ENCODE measurements at places on chromosomes 3 and 15.

DNA sequence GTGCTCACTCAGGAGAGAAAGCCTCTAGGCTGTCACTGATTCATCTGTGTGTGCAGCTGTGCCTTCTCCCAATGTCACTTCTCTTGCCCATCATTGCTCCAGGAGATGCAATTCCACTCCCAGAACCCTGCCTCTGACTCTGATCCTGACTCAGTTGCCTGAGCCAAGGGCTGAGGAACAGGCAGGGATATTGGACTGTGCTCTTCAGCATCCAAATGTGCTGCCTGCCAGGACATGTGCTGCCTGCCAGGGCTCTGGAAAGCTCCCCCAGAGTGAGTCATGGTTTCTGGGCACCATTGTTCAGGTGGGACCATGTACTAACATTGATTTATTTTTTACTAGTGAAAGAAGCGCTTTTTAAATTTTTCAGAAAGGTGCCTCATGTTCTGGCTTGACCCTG lies 71.0 kb downstream of the TRIM42 start:
- no peak for DNase-seq

GRCh38 chr3:73294537-73294936 lies 233.1 kb downstream of the EBLN2 start:
- DNase-seq, result no peak

DNA sequence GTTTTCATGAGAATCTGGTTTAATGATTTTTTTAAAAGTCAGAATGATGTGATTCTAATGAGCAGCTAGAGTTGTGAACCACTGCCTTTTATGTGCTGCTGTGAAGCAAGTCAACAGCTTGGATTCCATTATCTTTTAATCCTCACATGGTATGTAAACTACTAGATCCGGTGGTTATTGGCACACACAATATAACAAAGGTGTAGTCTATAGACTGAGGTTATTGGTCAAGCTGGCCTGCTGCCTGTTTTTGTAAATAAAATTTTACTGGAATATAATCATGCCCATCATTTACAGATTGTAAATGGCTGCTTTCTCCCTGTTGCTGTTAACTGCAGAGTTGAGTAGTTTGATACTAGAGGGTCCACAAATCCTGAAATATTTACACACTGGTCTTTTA lies 103.1 kb downstream of the OTOL1 start:
- no peak for DNase-seq

DNA sequence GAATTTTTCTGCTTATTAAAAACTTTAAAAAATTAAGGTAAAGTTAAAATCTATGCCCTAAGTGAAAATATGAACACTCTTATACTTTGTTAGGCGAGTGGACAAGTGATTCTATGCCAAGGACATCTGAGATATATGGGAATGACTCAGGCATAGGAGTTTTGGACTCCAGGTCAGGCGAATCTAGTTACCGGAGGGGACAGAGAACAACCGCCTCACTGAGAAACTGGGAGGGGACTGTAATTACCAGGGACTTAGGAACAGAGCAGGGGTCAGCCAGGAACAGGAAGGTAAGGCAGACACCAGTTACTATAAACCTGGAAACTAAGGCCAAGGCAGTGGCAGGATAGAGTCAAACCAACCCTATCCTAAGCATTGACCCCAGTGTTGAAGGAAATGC lies 16.8 kb upstream of the ATP1B3 start:
- no peak for DNase-seq

DNA sequence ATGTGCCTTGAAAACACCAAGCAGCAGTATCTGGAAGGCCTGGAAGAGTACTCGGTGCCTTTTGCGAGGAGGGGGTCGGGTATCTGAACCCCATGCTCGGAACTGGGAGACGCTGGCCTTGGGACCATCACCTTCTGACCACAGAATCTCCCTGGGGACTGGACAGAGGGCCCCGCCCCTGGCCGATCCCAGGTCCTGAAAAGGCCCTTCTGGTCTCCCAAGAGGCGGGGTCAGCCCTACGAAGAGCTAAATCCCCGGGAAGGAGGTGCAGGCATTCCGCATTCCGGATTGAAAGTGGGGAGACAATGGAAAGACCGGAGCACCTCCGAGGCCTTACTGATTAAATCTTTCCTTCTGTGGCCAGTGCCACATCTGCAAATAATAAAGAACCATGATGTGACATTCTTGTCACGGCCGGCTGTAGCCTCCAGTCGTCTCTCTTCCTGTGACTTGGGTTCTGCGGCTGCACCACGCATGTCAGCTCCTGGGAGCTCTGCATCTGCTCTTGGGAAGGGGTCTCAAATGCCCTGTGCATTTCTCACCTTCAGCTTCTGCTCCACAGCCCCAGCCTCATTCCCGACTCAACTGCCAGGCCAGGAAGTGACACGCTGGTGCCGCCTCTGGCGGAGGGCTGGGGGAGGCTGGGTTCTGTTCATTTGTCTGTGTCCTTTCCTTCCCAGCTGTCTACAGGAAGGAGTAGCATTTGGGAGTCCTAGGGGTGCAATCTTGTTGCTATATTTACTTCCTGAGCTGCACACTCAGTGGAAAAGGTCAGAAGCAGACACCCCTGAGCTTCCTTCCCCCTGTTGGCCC lies 173.5 kb downstream of the KLF13 start:
- DNase-seq, result peak; percentile 12

DNA sequence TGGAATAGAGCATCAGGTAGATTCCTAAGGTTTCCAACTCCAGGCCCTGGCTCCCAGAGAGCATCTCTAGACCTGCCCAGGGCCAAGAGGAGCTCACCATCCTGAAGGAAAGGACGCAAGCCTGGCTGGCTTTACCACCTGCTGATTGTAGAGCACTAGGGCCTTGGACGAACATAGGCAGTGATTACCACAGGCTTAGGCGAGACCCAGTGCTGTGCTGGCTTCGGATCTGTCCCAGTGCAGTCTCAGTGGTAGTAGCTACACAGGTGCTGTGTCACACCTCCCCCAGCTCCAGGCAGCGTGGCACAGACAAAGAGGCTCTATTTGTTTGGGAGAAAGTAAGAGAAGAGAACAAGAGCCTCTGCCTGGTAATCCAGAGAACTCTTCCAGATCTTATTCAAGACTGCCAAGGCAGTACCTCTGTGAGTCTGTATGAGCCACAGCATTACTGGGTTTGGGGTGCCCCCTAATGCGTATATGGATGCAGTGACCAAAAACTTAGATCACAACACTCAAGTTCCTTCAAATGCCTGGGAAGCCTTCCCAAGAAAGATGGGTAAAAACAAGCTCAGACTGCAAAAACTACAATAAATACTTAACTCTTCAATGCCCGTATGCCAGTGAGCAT lies 25.4 kb downstream of the ISG20 start:
- peak; percentile 51 for DNase-seq

DNA sequence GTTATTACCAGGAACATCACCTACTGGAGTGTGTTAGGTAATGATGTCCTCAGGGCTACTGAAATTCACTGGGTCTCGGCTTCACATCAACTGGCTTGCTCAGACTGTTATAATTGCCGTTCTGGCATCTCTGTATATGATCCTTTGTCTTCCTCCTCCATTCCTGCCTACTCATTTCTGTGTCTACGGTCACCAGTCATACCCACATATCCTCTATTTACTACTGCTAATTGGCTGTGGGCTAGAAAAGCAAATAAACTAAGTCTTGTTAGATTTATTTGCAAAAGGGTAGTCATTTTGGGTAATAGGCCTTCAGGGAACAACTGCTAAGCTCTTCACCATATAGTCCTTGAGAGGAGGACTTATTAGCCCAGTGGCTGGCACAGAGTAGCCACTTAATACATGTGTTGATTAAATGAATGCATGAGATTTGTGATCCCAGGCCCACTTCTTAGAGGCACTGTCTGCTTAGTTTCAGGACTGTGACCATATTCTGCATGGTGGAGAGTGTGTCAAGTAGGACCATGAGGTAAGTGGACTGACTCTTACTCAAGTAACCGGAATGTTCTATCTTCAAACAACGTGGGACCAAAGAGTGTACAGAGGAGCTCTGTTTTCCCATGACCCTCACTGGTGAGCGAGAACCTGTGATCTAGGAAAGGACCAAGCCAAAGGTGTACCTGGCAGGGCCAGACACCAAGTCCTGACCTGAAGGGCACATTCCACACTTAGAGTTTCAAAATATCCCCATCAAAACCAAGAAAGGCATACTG lies 13.2 kb downstream of the ZDHHC3 start:
- no peak for DNase-seq

GRCh38 chr3:113231391-113231790 lies 20.0 kb downstream of the BOC start:
- DNase-seq, result no peak

- DNase-seq, result no peak
Observed at GRCh38 chr3:52456169-52456799, 880 bp downstream of the NISCH start.

- no peak for DNase-seq
Observed at GRCh38 chr3:35638251-35638979, 910 bp upstream of the ARPP21 start.

DNA sequence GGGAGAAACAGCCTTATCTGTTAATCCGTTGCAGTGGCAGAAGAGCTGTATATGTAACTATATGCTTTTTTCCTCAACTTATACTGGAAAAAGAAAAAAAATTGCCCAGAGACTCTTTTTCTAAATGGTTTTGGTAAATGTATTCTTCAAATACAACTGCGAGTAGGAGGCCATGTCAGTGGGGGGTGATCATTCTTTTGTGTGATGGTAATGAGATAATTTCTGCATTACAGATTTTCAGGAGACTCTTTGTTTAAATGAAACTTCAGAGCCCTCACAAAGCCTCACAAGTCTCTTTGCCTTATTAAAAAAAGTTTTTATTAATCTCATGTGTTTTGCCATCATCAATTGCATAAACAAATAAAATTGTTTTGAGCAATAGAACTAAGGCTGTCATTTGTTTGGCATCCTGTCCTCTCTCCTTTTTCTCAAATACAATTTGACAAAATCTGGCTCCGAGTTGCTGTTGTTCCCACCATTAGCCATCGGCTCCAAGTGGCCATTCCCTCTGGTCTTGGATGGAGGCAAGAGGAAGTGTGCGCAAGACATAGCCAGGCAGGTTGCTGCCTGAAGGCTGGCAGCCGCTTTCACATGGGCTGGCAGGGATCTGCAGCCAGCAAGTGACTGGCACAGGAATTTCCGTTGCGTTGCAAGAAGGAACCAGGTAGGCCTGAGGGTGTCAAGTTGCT lies 116.7 kb downstream of the FNDC3B start:
- no peak for DNase-seq

GRCh38 chr3:107643038-107643883 lies 120.5 kb downstream of the BBX start:
- DNase-seq, result peak; percentile 27

- DNase-seq, result no peak
Observed at GRCh38 chr3:151182349-151183079, 20.5 kb downstream of the GPR171 start.

DNA sequence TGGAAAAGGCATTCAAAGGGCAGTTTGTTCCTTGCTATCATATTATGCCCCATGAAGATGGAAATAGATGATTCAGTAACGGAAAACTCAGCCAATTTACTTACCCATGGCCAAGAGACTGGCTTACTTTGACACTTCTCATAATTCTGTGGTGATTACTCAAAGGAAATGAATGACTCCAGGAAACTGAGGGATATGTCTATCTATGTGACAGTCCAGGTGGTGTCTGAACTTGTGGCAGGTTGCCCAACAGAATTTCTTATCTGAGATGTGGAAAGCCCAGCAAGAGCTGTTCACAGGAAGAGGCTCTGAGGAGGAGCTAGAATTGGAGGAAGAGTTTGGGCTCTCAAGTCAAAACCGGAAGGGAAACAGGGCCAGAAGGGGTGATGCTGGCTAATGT lies 91.2 kb downstream of the KCNAB1 start:
- DNase-seq, result no peak

DNA sequence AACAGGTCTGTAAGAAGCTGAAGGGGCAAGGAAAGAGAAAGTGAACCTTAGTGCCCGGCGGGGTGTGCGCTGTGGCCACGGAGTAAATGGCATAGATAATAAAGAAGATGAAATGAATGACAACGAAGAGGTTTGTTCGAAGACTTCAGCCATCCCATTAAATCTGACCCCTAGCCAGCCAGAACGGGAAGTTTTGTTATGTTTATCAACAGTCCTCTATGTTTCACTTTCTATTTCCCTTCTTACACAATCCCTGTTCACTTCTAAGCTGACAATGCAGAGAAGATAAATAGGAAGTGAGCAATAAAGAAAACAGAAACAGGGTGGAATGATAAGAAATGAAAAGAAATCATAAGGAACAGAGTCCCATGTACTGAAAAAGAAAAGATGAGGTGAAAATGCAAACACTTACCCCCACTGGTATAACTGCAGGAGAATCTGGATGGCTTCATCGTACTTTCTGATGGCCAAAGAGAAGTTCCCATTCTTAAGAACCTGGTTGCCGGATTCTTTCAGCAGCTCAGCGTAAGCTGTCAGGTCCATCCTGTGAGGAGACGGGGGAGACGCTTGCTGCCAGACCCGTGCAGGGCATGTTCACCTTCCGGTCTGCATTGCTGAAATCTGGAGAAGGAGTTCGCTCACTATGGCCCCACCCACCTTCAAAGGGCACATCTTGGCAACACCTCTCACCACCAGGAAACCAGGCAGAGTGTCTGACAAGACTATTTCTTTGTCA lies 36.8 kb downstream of the TRANK1 start:
- DNase-seq, result peak; percentile 67
